Fibroblast of skin of right quadriceps (primary cell): ENCODE measurements at places on chromosomes 1 and 21.

- DNase-seq = peak; percentile 68
These were observed 11.8 kb downstream of the NPHP4 start for GRCh38 chr1:5980314-5981008.

- no peak for DNase-seq
These were observed 5.5 kb downstream of the FBXO2 start for GRCh38 chr1:11648732-11649158.

DNA sequence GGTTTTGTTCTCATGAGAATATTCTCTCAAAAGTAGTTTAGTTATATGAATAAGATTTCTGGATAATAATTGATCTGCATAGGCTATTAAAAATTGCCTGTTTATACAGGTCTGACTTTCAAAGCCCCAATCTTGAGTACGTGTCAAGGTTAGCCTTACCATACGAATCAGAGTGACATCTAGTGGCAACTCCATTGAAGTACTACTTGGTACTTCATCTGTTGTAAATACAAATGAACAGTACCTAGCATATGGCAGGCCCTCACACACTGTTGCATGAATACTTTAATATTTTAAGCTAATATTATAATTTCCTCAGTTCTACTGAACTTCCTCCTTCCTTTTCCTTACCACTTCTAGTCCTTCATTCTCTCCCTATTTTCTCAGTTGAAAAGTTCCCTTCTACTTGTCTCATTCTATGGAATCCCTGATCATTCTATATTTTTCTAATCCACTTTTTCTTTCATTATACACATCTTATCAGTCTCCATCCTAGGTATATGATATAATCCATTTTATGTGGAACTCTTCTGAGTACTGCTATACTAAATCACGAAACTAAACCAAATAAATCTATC lies 101.2 kb downstream of the AKT3 start:
- peak; percentile 70 for DNase-seq

GRCh38 chr1:7705048-7705907 lies 65.8 kb upstream of the VAMP3 start:
- DNase-seq = no peak

DNA sequence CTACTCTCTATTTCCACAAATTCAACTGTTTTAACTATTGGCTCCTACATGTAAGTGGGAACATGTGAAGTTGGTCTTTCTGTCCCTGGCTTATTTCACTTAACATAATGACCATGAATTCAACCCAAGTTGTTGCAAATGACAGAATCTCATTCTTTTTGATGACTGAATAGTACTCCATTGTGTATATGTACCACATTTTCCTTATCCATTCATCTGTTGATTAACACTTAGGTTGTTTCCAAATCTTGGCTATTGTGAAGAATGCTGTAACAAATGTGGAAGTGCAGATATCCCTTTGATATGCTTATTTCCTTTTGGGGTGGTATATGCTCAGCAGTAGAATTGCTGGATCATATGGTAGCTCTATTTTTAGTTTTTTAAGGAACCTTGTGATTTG lies 33.0 kb downstream of the GBP6 start:
- no peak for DNase-seq

DNA sequence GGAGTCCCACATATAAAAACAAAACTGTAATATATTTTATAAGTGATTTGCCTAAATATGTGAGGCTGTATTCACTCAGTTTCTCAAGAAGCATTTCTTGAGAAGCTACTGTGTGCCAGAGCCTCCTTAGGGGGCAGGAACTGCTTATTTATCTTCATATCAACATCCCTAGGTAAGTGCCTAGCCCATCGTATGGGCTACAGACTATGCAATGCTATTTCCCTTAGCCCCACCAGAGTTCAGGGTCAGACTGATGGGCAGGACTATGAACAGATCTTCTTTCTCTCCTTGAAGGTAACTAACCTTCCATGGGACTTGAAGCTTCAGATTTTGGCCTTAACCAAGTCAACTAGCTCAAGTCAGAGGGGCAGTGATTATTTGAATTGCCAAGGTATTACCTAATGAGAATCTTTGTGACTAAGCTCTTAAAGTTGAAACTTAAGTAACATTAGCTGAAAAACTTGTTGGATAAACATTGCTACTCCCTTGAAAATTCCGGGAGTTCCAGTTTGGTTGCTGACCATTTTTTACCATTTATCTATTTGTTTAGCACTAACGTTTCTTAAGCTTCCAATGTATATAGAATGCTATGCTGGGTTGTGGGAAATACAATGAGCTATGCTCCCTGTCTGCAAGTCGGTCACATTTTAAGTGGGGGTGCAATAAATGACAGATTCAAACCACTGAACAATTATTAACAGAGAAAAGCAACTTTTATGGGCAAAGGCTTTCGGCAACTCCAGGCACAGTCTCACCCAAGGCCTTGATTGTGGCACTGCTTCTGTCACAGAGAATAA lies 85.2 kb downstream of the GPR88 start:
- peak; percentile 80 for DNase-seq

DNA sequence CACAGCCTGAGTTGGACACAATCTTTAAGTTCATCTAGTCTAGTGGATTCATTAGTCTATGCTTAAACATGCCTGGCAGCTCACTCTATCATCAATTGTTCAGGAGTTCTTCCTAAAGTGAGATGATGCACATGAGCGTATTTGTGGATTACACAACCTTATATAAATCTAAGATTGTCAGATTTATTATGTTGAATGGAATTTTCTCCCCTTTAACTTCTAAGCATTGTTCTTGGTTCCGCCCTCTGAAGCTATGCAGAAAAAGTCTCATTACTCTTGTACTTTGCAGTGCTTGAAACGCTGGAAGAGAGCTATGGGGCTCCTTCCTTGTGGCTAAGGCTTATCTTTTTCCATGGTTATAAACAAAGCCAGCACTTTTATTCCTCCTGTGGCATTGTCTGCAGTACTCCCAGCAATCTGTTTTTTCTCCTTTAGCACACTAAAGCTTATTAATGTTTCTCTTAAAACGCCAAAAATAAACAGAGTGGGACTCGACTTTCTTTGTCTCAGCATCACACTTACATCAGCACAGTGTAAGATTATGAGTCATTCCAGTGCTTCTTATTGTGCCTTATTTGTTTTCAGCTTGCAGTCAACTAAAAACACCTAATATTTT lies 316.8 kb upstream of the CAMK1G start:
- DNase-seq = peak; percentile 33

DNA sequence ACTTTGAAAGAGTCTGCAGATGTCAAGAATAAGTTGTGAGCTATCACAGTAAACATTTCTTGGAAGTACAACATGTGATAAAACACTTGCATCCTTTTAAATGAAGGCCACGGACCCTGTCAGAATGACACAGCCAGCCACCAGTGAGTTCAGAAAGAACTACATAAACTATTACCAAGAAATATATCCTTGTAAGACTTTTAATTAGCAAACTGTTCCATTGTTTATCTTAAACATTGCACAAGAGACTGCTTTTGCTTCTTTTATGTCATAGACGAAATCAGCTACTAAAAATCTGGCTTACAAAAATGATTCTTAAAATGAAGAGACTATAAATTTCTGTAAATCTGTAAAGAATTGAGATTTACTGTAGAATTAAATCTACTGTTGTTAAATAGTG lies 17.9 kb downstream of the LRRC7 start:
- DNase-seq = no peak

- peak; percentile 93 for DNase-seq
These were observed at the start of gene BTF3L4 for GRCh38 chr1:52056163-52056936. Gene BTF3L4, plus strand, starts transcription at chr1:52056295. Its CDS starts 3,553 bp downstream, at chr1:52059848.

- no peak for DNase-seq
These were observed 42.3 kb downstream of the CD247 start for GRCh38 chr1:167476061-167476460.

DNA sequence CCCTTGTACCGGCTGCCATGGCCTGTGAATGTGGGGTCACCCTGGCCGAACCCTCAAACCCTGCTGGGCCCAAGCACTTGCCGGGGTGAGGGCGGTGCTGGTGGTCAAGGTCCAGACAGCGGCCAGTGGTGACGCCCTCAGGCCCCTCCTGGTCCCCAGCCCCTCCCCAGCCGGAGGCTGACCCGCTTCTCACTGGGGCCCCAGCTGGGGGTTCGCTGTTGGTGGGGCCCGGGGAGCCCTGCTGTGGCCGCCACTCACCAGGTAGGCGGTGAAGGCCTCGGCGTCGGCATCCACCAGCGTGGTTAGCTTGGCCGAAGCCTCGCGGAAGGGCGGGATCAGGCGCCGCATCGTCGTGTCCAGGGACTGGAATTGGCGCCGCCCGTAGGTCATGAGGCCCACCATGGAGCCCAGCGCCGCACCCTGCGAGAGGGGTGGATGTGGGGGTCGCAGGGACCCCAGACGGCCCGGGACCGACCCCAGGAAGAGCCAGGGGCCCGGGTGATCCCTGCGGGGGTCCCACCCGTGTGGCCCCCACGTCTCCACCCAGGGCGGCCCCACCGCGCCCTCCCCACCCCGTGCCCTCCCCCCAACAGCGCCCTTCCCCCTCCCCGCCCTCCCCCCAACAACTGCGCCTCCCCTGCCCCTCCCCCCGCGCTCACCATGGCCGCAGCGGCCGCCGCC lies 10.1 kb downstream of the FTCD start:
- no peak for DNase-seq

GRCh38 chr21:33127154-33127867 lies 57.4 kb downstream of the OLIG1 start:
- DNase-seq = peak; percentile 61

DNA sequence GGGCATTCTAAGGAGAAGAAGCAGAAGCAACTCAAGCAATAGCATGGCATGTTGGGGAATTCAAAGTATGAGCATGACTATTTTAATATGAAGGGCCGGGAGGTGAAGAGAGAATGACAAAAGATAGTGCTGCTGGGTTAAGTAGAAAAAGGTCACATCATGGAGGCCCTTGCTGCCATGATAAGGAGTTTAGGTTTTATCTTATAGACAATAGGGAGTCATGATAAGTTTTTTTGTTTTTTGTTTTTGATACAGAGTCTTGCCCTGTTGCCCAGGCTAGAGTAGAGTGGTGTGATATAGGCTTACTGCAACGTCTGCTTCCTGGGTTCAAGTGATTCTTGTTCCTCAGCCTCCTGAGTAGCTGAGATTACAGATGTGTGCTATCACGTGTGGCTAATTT lies 3.1 kb downstream of the BNIPL start:
- no peak for DNase-seq

DNA sequence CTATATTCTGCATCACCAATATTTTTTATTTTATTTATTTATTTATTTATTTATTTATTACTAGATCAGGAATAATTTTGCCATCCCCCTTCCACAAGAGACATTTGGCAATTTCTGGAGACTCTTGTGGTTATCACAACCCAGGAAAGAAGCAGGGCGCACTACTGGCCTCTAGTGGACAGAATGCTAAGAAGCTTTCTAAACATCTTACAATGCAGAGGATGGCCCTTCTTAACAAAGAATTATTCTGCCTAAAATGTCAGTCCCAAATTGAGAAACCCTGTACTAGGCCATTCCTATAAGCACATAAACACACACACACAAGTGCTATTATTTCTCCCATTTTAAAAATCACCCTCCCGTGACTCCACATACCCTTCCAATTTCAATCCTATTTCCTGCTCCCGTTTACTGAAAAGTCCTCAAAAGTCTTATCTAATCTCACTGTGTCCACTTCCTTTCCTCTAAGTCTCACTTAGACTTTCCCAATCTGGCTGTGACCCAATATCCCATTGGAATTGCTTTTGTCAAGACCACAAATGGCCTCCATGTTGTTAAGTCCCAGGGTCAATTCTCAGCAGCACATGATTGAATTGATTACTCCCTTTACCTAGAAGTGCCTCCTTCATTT lies 43.7 kb upstream of the RNF11 start:
- DNase-seq = peak; percentile 78

DNA sequence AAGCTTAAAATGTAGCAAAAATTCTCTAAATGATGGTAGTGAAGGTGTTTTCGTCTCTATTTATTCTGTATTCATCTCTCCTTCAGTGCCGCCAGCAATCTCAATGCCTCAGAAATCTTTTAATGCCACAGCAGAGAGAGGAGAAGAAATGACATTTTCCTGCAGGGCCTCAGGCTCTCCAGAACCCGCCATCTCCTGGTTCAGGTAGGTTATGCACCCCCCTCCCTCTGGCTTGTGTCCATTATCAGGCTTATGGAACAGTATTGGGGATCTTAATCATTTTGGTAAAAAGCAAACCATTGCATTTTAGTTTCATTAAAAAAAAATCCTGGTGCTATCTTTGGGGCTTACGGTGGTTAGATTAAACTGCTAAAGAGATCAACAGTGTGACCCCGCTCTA lies 326.1 kb downstream of the NCAM2 start:
- no peak for DNase-seq

- peak; percentile 3 for DNase-seq
These were observed 123.5 kb downstream of the CRB1 start for GRCh38 chr1:197391303-197392226.

DNA sequence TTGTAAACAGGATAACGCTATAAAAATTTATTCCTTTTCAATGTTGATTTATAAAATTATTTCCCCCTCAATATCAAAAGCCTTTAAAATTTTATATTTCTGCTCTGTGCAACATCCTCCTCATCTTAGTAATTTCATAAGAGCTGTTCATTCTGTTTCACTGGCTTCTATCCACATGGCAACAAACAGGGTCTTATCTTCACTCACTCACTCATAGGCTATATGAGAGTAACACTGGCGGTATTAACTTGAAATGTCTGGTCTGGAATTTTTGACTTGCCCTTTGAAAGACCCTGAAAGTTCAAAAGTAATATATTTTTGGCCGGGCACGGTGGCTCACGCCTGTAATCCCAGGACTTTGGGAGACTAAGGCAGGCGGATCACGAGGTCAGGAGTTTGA lies 77.4 kb upstream of the KRTAP11-1 start:
- DNase-seq = no peak

DNA sequence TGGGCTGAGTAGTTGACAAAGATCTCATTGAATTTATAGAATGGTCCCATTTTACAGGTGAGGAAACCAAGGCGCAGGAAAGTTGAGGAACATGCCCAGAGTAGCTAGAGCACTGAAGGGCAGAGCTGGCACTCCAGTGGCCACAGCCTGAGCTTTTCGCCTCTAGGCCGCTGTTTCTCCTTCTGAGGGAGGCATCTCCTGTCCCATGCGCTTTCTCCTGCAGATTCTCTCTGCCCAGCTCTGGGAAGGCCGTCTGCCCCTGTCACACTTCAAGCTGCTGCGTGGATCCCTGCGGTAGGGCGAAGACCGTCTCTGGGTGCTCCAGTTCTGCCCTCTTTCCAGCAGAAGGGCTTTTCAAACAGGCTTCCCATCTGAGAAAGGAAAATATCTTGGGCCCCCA lies 159.9 kb downstream of the ACTL8 start:
- no peak for DNase-seq

GRCh38 chr1:156638189-156638985 lies 3.5 kb upstream of the BCAN start:
- DNase-seq = no peak
